CD8-positive, alpha-beta T cell (primary cell): ENCODE measurements at places on chromosomes 5 and 9. TPM values are rescaled to one million over a fixed set of nuclear protein-coding genes. Genes with fewer than 3 reads are reported as not detected.

GRCh38 chr9:135926402-135927194, 19.3 kb upstream of the CAMSAP1 start:
- no peak for DNase-seq

DNA sequence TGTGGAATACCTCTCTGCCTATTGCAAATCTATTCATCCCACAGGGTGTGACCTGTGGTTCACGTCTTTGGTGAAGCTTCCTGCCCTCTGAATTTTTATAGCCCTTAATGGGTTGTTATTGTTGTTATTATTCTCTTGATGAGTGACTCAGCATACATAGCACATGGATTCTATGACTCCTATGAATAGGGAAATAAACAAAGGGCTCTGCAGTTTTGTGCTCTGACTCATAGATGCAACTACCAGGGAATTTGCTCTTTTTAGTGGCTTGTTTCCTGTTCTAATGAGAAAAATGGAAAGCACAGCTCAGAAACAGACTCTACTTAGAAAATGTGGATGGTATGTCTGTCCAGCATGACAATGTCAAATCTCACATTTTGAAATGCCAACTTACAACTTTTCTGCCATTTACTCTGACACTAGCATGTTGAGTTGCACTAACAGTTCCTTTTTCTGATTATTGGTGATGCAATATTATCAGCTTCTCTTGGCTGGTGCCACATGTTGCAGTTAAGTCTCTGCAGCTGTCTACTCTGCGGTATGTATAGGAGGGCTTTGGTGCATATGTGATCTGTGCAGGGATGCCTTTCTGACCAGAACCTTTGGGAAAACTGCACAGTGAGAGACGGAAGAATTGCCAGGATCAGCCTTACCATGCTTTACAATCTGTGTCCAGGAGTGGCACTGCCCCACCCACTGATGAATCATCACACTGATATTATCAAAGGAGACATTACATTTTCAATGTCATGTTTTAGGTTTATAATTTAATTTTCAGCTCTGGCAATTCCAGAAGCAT, 996.4 kb upstream of the WWC1 start:
- DNase-seq = no peak

DNA sequence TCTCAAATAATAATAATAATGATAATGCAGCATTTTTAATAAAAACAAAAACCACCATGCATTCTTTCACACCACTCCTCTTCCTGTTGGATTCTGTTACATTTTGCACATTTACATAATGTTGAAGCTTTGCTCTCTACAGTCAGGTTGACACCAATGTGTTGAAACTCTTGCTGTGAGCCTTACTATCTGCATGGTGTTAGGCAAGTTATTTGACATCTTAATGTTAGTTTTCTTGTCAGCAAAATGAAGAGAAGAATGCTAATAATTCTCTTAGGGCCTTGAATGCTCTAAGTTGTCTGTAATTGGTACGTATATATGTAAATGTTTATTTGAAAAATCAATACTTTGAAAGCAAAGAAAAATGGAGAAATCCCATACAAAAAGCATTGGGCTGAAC, 525.5 kb upstream of the PTGER4 start:
- DNase-seq = no peak

- DNase-seq = no peak
These were observed 112.6 kb upstream of the SPDL1 start for GRCh38 chr5:169471021-169471420.

The MSMP gene
- not detected for total RNA-seq

DNA sequence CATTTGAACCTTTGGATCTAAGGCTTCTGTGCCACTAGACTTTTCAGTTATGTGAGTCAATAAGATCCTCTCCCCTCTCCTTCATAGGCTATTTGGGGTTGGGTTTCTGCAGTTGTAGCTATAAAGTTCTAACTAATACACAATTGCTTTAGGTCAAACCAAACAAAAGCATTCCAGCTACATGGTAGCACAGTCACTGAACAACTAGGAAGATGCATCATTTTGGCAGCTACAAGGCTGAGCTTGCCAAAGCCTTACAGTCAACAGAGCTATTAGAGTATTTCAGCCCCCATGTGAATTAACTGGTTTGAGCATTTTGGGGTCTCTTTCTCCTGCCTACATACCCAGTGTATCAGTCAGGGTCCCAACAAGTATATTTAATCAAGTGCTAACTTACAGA, 234.6 kb downstream of the ZNF608 start:
- DNase-seq = no peak

- no peak for DNase-seq
These were observed 291.3 kb upstream of the PCSK5 start for GRCh38 chr9:75599126-75599525.

The SLC6A19 gene
- not detected for total RNA-seq

DNA sequence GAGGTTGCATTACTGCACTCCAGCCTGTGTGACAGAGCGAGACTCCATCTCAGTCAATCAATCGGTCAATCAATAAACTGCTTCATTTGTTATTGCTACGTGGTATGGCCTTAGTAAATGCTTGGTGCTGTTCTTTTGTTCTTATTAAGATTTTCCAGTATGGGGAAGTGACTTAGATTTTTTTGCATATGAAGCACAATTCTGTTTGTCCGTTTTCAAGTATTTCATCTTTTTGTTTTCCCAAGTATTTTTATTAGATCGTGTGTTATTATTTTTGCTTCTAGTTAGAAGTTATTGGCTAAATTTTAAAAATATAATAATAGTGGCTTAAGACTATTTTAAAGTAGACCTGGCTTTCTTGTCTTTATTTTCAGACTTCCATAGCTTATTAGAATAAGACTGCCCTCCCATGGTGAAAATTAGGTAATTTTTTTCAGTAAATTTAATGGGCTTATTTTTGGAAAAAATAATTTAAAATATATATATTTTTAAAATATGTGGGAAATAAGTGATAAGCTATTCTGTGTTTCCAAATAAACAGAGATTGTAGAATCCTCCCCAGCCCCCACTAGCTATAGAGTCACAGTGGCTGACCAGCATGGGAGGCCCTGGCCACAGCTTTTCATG, 14.7 kb upstream of the OMD start:
- no peak for DNase-seq

The PCDHA11 gene
- not detected for total RNA-seq

The APBA1 gene
- 0.16 TPM for total RNA-seq

DNA sequence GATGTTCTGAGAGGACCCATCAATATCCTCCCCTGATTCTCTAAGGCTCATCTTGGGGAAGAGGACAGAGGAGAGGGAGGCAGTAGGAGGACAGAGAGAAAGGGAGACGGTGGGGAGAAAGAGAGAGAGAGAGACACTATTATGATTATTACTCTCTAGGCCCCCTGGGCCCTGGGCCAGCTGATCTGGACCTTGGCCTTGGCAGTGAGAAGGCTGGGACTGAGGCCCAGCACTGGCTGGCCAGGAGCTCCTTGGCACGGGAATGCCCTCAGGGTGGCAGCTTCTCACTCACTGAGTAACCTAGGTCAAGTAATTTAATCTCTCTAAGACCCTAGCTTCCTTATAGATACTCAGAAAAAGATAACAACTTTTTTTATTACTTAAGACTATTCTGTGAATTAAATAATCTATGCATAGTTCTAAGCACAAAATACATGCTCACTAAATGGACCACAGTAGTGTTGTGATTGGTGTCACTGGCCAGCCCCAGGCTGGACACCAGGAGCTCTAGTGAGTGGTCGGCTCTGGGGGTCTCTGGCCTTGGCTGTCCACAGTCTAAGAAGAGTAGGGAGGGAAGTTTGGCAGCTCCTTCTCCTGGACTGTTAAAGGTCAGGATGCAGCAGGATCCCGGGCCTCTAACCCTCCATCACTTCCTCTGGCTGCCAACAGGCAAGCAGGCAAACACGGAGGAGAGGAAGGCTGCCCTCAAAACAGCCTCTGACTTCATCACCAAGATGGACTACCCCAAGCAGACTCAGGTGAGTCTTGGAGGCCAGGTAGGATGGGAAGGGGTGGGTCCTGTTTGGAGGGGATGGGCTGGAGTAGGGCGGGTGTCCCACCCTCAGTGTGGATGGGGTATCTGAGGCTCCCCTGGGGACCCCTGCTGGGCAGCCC, 50.0 kb downstream of the GSN start:
- DNase-seq = no peak
